ENCODE measurements at places on chromosomes 6 and 20. TPM values are rescaled to one million over a fixed set of nuclear protein-coding genes. Genes with fewer than 3 reads are reported as not detected.
A peak's percentile ranks its signal among the peaks of the same experiment; 100 is the strongest.

Gene HLA-DOA
- 14.0 TPM for total RNA-seq

Gene RIPPLY2
- not detected for total RNA-seq

GRCh38 chr20:19275630-19276071, 63.2 kb downstream of the SLC24A3 start:
- DNase-seq, result no peak

DNA sequence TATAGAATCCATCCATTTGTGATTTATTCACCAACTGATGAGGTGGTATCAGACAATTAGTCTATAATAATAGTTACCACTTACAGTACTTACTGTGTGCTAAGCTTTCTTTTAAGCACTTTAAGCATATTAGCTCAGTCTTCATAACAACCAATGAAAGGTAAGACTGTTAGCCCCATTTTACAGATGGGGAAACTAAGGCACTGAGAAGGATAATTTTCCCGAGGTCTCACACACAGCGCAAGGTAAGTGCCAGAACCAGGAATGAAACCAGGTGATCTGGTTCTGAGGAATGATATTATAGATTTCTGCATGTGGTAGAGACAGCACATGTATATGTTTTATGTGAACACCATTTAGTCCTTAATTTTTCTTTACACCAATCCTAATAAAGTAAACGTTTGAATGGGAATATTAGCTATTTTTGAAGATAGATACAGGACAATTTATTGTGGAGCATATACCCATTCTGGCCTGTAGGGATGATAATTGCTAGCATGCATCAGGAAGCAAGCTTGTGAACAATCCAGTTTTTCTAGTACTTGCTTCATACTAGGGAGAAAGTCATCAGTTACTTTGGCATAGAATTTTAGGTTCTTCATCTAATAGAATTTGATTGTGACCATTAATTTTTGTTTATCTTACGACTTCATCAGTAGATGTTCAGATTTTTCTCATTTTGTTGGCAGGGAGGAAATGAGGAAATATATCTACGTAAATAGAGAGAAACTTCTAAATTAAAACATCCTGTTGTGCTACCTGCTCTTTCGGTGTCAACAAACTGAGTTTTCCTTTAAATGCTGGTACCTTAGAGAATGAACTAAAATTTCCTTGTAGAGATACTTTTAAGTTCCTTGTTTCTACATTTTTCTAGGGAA, 3.0 kb downstream of the YWHAB start:
- peak; percentile 45 for DNase-seq

- no peak for DNase-seq
Measured at GRCh38 chr20:62887152-62887859, 25.7 kb upstream of the TCFL5 start.

- no peak for DNase-seq
Measured at GRCh38 chr6:138432063-138432356, 28.0 kb downstream of the HEBP2 start.

Gene ANKRD60
- not detected for total RNA-seq

Gene SLC22A7
- total RNA-seq, result not detected

DNA sequence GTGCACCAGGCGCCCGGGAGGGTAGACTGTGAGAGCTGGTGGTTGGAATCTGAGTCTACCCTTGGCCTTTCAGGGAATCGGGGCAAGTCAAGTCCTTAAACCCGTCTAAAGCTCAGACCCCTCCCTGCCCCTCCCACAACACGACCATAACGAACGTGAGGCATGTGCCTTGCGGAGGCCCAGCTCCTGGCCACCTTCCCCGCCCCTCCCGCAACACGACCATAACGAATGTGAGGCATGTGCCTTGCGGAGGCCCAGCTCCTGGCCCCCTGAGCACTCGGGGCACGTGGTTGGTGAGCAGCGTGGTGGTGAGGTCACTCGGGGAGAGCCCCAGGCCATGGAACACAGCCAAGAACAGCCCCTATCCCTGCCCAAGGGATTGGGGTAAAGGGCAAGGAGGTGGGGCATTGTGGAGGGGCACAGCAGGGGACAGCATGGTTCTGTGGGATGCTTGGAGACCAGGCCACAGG, 132.2 kb downstream of the TAF4 start:
- no peak for DNase-seq

Gene SNAI1
- 1.4 TPM for total RNA-seq

GRCh38 chr6:66940003-66940402, 1233.0 kb upstream of the EYS start:
- DNase-seq, result no peak

Gene SLC24A3
- 0.25 TPM for total RNA-seq

GRCh38 chr6:147022041-147022440, 182.2 kb upstream of the STXBP5 start:
- DNase-seq, result no peak

DNA sequence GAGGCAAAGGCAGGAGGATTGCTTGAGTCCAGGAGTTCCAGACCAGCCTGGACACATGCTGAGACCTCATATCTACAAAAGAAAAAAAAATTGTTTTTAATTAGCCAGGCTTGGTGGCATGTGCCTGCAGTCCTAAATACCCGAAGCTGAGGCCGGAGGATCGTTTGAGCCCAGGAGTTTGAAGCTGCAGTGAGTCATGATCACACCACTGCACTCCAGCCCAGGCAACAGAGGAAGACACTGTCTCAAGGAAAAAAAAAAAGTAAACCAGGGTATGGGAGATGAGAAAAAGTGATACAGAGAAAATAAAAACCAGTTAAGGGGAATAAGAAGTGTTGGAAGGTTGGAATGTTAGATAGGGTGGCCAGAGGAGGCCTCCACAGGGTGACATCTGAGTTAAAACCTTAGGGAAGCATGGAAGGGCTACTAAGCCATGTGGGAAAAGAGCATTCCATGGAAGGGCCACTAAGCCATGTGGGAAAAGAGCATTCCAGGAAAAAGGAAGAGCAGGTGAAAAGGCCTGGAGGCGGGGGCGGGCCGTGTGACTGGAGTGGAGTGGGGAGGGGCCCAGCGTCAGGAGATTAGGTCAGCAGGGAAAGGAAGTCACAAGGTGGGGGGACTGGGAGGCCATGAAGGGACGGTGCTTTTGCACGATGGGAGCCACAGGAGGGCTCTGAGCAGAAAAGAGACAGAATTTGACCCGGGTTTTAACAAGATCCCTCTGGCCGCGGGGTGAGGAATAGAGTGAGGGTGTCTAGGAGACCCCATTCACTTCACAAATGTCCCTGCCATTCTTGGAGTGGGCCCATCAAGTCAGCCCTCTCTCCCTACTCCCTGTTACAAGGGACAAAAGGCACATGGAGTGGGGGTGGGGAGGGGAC, 18.3 kb downstream of the CPNE5 start:
- no peak for DNase-seq

- DNase-seq, result no peak
Measured at GRCh38 chr6:41075651-41076626, 3.2 kb downstream of the NFYA start.

DNA sequence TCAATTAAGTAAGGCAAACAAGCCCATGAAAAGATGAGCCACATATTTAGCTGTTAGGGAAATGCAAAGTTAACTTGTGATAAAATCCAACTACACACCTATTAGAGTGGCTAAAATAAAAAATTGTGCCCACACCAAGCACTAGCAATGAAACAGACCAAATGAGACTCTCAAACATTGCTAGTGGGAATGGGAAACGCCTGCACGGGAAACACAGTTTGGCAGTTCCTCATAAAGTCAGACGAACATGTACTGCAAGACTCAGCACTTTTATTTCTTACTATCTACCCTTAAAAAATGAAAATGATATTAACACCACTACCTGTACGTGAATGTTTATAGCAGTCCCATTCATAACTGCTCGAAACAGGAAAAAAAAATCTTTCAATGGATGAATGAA, 392.1 kb upstream of the NOX3 start:
- no peak for DNase-seq

GRCh38 chr20:40949346-40949745, 79.3 kb upstream of the TOP1 start:
- DNase-seq, result no peak

DNA sequence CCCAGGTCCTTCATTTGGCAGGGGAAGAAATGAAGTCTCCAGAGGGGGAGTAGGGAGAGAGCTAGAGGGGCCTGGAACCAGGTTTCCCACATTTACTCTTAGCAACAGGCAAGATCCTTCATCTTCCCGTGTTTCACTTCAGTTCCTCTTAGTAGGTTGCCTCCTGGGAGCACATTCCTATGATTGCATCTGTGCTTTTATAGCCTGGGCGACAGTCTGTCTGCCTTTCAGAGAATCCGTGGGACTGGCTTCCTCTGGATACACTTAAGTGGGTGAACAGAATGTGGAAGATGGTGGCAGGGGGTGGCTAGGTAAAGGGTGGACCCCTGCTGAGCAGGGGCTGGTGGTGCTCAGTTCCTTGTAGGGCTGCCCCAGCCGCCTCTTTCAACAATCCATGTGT, 33.4 kb downstream of the STK35 start:
- no peak for DNase-seq

DNA sequence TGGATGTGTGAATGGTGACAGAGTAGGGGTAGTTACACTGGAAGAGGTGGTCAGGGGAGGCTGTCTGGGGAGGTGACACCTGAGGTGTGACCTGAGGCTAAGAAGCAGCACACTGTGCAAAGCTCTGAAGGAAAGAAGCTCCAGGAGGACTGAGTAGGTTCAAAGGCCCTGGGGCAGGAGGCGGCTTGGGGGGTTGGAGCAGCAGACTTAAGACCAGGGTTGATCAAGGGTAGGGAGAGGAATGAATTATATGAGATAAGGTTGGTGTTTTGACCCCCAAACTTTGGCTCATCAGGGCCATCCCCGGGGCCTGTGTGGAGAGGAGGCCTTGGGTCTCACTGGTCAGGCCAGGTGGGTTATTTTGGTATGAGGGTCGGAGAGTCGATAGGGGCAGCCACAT, 166.1 kb downstream of the GRM4 start:
- no peak for DNase-seq

DNA sequence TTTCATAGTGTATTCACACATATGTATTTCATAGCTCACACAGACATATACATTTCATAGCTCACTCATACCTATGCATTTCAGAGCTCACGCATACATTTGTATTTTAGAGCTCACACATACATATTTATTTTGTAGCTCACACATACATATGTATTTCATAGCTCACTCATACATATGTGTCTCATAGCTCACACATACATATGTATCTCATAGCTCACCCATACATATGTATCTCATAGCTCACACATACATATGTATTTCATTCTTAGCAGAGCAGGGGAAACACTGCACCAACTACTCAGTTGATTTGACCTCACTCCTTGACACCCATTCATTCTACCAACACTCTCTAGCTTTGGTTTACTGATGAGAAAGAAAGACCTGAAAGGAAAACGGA, 713.6 kb downstream of the QKI start:
- no peak for DNase-seq

Gene MPIG6B
- 10.8 TPM for total RNA-seq

Gene GPLD1
- total RNA-seq, result 1.7 TPM

DNA sequence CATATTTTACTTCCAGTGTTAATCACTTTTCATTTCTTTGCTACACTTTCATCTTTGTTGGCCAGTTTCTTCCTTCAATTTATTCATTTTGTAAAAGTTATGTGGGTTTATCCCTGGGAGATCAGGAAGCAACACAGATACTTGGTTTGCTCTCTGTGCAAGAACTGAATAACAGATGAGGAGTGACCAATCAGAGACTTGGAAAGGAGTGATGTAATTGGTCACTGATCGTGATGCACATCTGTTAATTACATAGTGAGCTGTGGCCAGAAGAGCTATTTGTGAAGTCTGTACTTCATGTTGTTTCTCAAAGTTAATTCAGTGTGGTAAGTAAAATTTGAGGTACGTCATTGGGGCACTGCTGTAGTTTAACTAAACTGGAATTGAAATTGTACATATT, 21.3 kb downstream of the ANKRD6 start:
- no peak for DNase-seq

- DNase-seq, result no peak
Measured at GRCh38 chr6:136511926-136512325, 38.3 kb downstream of the MAP7 start.

Gene CST8
- not detected for total RNA-seq

GRCh38 chr20:34585019-34585418, 26.5 kb downstream of the MAP1LC3A start:
- DNase-seq, result no peak

DNA sequence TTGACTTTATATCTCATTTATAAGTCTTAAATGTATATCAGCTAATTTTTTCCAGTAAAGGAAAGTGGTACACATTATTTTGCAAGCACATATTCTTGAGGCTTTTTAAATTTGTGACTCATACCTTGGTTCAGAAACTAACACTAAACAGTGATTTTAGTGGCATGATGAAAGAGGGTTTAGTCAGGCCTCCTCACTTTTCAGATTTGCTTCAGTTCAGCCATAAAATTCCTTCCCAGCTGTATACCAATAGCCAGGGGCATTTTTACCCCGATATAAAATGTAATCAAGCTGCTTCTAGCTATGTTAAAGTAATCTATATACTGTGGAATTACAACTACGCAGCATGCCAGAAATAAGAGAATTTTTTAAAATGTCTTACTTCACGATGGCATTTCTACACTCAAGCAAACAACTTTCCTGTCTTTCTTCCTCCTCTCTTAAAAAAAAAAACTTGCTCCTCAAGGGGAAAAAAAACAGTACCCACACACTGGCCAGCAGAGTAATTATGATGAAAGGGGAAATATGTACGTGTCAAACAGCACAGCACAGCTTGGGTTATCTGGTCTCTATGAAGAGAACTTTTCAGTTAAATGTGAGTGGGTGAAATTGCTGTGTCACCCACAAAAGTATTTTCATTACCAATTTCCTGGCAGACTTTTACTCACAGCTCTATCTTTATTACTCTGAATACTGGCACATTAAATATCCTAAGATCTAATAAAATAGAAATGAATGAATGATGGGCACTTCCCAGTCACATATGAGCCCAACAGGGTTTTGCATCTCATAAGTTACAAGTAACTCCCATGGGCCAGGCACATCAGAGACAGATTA, 244.8 kb upstream of the TENT5A start:
- no peak for DNase-seq

Gene CPNE5
- 4.3 TPM for total RNA-seq
